Dermis blood vessel endothelial cell (primary cell): ENCODE measurements at places on chromosomes 12 and 14. TPM values are rescaled to one million over a fixed set of nuclear protein-coding genes. Genes with fewer than 3 reads are reported as not detected.

DNA sequence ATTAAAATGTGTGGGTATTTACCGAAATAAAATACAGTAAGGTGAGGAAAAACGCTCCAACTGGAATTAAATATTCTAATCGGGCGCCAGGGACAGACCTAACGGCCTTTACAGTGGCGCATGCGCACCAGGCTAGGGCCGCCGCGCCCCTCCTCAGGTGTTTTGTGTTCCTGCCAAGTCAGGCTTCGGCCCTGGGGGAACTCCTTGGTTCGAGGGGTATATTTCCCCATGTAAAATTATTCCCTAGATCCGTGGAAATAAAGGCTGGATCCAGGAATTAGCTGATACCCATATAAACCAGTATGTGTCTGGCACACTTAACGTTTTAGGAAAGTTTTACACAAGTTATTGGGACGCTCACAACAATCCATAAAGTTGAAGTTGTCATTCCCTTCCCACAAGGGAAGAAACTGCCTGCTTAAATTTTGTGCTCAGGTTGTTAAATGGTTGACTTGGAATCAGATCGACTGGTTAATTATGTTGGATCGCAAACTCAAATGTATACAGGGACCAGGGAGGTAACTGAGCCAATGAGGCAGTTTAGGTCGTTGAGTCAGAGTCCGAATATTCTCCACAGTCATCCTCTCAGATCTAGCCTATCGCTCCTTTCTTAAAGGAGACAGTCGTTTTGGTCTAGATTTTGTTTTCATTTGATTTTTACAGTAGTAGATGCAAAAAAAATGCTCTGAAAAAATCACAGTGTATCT lies 621 bp upstream of the ANAPC7 start:
- peak; percentile 77 for DNase-seq

DNA sequence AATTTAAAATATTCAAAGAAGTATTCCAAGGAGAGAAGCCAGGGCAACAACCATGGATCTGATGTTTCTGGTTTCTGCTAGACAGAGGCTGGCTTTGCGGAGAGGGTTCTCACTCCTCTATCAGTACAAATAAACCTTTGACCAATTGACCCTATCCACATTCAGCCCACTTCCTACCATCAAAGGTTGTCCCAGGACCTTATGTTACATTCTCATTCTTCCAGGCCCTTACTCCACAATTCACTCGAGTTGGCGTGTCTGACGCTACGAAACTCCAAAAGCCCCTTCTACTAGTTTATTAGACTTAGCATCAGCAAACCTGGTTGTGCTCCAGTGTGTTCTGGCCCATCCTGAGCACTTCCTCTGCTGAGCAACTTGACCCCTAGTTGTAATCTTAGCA lies 24.8 kb upstream of the RNASE12 start:
- no peak for DNase-seq

- DNase-seq, result no peak
Observed at GRCh38 chr12:32205731-32206130, 99.1 kb downstream of the BICD1 start.

DNA sequence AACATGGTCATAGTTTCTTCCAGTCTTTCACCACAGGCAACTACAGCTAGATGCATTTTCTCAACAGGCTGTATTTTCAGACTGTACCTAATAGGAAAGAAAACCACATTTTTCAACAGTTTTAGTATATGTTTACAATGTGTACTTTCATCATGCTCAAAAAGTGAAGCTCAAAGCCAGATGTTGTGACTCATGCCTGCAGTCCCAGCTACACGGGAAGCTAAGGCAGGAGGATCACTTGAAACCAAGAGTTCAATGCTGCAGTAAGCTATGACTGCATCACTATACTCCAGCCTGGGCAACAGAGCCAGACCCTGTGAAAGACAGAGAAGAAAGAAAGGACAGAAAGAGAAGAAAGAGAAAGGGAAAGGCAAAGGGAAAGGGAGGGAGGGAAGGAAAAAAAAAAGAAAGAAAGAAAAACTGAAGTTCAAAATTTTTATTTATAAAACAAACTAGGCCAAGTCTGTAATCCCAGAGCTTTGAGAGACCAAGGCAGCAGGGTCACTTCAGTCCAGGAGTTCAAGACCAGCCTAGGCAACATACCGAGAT lies 25.5 kb downstream of the GXYLT1 start:
- peak; percentile 39 for DNase-seq

GRCh38 chr14:74400031-74400685 lies 25.9 kb downstream of the SYNDIG1L start:
- peak; percentile 9 for DNase-seq

- DNase-seq, result peak; percentile 19
Observed at GRCh38 chr12:104959335-104959841, 1.3 kb upstream of the SLC41A2 start.

DNA sequence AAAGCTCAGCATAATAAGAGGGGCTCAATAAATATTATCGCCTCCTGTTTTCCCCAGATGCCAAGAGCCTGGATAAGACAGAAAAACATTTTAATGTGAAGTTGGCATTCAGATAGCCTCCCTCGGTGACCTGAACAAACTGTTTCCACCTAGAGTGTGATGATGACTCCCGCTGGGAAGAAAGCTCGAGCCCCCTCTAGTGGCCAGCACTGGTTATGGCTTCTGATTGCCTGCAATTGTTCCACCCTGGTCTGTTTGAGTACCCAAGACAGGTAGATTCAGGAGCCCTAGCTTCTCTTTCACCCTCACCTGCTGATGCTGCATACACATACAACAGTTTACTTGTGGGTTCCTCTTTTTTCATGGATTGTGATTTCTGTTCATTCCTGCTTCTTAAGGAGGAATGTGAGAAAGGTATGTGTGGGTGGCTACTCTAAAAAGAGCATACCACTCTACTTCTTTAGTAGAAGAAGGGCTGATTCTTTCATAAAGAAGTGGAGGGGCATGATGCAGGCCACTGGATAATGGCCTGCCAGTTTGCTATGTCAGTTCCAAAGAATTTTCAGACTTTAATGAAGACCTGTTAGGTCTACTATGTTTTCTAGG lies 6.4 kb downstream of the ERG28 start:
- peak; percentile 88 for DNase-seq

DNA sequence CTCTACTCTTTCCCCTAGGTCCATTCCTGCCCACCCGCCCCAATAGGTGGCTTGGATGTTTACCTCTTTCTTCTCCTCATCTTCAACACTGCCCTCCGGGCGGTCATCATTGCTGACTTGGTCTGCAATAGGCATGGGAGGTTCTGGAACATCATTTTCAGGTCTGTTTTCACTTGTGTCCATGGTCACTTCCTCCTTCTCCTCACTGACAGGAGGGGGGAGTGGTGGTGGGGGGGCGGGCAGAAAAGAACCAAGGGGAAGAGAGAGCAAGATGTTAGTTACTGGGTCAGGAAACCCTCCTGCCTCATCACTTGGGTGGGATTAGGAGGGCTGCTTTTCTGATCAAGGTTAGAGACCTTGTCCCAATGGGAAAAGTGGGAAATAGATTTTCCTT lies 12.1 kb upstream of the CDH24 start:
- no peak for DNase-seq

- DNase-seq, result peak; percentile 44
Observed at GRCh38 chr12:111748151-111748672, 18.5 kb upstream of the ALDH2 start.

DNA sequence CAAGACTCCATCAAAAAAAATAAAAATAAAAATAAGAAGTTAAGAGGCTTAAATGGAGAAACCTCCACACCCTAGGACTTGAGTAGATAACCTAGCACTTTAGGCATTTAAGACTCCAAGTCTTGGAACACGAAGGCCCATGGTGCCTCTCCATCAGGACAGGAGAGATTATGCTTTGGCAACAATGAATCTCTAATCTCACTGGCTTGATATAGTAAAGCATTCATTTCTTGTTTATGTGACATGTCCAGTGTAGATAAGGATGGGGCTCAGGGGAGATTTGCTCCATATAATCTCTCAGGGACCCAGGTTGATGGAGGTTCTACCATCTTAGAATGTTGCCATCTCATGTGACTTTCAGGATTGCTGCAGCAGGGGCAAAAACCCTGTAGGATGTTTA lies 117.7 kb upstream of the FUT8 start:
- DNase-seq, result no peak

GLI1 gene
- total RNA-seq, result 0.17 and 0.47 TPM in 2 replicates

SPATA7 gene
- 8.0 and 8.8 TPM in 2 replicates for total RNA-seq

KRT8 gene
- total RNA-seq, result 9.5 and 11.9 TPM in 2 replicates

B4GALNT3 gene
- 0.05 TPM in 1 of 2 replicates, not detected in the other for total RNA-seq

AQP5 gene
- total RNA-seq, result 0.47 and 1.4 TPM in 2 replicates

HOXC12 gene
- total RNA-seq, result not detected in 2 replicates
